ENCODE measurements at places on chromosomes 7 and 10. TPM values are rescaled to one million over a fixed set of nuclear protein-coding genes. Genes with fewer than 3 reads are reported as not detected.

DNA sequence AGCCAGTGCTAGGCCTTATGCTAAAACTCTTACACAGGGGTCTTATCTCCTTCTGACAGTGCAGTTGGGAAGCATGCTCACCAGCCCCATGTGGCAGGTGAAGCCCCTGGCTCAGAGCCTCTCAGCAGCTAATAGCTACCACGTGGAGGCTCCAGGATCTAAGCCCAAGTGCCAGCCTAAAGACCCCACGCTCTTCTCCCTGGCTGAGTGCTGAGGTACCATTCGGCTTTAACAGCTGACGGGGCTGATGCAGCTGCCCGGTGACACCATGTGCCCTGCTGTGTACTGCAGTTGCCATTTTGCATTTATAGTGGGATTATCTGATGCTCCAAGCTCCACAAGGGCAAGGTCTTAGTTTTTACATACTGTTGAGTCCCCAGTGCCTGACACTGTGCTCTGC, 515.7 kb upstream of the GALNT17 start:
- no peak for DNase-seq

- no peak for DNase-seq
Observed at GRCh38 chr10:25902002-25902401, 32.0 kb upstream of the MYO3A start.

GRCh38 chr10:95475827-95476468, 85.2 kb downstream of the SORBS1 start:
- no peak for DNase-seq

The UBN2 gene
- 16.5 TPM for polyA plus RNA-seq

The CFAP43 gene
- polyA plus RNA-seq = 32.8 TPM

The GLI3 gene
- polyA plus RNA-seq = 16.2 TPM
